ENCODE measurements at places on chromosomes 3 and 15.

DNA sequence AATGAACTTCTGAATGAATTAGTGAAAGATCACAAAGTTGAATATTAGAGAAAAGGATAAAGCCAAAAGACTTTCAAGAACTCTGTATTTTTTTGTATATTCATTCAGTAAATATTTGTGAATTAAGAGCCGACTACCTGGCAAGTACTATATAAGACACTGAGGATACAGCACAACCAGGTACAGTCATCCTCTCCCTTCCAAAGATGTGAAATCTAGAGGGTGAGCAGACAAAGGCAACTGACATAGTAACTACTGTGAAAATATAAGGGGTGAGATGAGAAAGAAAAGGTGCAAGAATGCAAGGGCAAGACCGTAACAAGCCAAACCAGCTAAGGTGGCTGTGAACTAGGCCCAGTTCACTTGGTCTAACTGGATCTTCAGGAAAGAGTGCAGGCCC is 974.6 kb upstream of the CFAP20DC start:
- no peak for DNase-seq

GRCh38 chr3:159787178-159787574 is 201.5 kb upstream of the IL12A start:
- DNase-seq = no peak

DNA sequence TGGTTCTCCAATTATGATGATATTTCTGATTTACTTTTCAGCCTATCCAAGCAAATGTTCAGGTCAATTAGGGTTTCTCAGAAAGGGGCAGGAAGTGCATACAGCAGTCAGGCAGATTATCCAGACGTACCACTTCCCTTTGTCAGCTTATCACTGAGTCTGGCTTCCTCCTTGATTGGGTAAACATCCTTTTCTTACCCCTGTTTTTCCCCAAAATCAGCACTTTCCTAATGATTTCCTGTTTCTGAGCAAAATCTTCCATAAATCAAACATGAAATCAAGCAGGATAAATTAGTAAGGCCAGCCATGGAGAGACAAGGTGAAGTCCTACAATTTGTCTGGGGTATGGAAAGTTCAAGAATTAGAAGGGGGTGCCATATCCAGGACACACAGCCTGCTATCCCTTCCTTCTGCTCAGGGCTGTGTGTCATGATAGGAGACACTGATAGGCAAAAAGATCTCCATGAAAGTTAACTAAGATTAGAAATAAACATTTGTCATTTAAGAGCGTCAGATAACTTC is 29.0 kb downstream of the ADIPOQ start:
- no peak for DNase-seq

GRCh38 chr3:440826-441225 is 244.3 kb downstream of the CHL1 start:
- DNase-seq = no peak

GRCh38 chr15:94580211-94580885 is 349.0 kb downstream of the MCTP2 start:
- no peak for DNase-seq

DNA sequence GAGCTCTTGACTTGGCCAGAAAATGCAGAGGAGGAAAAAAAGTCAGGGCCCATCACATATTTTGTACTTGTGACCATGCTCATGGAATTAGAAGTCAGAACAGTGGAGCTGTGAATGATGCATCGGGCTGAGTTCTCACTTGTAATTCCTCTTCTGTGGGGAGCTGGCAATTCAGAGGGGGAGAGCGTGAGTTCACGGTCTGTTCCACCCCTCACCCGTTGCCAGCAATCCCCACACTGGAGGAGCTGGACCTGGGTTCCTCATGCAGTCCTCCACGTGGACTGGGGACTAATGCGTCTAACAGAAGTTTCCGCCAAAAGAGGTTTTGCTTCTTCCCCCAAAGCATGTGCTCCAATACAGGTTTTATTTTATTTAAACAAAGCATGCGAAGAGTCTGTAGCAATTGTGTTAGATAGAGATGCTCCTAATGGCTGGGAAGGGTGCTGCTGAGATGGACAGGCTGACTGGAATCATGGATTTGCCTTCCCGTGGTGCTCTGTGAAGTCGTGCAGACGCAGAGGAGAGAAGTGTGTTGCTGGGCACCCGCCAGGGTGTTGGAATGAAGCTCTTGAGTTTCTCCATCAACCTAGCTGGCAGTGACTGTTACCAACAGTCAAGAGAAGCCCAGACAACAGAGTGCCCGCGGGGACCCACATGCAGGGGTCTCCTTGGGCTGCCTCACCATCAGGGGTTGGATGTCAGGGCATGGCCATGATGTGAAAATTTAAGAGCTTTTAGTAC is 77.4 kb upstream of the PCSK6 start:
- no peak for DNase-seq

DNA sequence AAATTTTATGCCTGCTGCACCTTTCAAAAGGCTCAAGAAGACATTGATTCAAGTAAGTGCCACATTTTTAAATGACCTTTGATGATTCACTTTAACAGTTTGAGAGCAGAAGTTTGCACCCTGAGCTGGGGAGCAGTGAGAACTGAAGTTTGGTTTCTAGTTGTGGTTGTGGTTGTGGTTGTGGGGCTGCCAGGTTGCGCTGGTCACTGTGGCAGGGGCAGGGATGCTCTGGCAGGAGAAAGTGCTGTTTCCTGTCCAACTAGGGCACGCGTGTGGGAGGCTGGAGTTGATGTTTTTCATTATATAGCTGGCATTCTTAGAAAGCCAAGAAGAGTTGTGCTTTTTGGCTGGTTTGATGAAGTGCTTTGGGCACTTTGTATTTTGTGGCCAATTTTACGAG is 339.7 kb upstream of the NR2F2 start:
- no peak for DNase-seq

GRCh38 chr3:168552251-168552650 is 456.5 kb upstream of the GOLIM4 start:
- DNase-seq = no peak

DNA sequence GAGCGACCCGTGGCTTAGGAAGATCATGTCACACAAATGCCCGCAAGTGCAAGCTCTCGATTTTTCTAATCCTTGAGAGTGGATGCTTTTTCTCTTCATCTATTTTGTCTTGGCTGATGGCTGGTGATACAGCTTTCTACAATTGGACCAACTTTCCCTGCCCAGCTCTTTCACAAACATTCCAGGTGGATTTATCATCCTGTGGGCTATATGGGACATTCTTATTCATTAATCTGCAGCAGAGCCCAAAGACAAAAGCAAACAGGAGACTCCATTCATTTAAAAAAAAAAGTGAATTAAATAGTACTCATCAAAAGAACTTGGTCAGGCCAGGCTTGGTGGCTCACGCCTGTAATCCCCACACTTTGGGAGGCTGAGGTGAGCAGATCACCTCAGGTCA is 14.2 kb upstream of the TSEN2 start:
- DNase-seq = no peak

DNA sequence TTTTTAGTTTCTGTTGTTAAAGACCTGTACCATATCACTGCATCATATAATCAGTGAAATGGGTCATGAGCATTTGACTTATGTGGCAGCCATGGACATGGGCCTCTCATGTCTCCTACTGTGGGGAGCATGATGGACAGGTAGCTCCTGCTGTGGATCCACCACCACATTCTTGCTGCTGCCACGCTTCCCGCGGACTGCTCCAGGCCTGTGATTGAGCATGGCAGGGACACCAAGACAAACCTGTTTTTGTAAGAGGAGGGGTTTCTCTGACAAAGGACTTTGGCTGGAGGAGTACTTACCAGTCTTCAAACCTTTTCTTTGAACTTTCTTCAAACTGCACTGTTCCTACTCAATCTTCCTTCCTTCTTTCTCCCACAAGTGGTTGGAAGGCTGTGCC is 17.9 kb upstream of the P2RY14 start:
- no peak for DNase-seq

GRCh38 chr15:26804063-26804804 is 31.4 kb upstream of the GABRB3 start:
- DNase-seq = no peak

DNA sequence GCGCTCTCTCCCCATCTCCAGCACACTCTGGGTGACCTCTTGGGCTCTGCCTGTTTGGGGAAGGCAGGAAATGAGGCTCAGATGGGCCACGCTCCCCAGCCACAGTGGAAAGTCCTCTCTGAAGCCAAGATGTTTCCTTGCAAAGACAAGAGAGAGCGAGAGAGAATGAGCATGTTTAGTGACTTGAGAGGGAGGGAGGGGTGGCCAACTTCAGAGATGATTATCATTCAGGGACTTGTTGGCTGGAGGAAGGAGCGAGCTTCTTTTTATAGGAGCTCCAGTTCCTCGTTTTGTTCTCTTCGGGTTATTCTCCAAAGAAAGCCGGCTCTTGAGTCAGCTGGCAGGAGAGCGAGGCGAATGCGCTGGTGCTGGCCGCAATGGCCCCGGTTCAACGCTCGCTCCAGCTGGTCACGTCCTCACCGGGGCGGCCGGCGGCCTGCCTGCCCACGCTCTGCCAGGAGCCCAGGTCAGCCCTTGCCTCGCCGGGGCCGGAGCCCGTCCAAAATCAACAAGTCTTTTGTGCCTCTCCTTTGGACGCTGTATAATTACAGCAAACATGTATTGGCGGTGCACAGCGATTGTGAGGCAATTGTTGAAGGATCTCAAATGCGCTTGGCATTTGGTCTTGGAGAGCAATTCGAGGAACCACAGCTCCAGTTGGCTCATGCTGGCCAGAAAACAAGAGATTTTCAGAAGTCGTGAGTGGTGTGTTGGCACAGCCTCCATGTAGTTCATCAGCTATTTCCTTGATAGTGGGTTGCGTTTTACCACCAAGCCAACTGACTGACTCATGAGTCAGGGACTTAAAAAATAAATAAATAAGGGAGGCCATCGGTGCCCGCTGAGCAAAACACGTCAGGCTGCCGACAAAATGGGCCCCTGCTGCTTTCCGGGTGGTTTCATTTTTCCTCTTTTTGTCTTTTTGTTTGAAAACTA is 288.6 kb downstream of the UACA start:
- no peak for DNase-seq

GRCh38 chr15:66409565-66410108 is 22.9 kb downstream of the MAP2K1 start:
- DNase-seq = no peak

DNA sequence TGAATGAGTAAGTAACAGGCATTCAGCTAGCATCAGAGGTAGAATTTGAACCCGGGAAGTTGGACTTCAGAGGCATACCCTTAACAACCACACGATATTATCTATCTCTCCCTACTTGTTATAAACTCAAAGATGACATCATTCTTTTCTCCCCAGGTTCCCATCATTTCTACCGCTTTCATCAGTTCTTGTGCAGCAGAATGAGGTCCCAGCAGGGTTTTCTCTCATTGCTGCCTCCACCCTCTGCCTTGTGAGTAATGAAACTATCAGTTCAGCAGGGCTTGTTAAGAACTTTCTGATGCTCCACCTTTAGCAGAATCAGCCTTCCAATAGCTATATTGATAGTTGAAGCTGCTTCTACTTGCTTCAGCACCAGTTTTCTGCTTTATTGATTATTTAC is 487.5 kb upstream of the KCNMB2 start:
- DNase-seq = no peak

- DNase-seq = no peak
These were observed 71.9 kb downstream of the ANXA2 start for GRCh38 chr15:60325905-60326304.

DNA sequence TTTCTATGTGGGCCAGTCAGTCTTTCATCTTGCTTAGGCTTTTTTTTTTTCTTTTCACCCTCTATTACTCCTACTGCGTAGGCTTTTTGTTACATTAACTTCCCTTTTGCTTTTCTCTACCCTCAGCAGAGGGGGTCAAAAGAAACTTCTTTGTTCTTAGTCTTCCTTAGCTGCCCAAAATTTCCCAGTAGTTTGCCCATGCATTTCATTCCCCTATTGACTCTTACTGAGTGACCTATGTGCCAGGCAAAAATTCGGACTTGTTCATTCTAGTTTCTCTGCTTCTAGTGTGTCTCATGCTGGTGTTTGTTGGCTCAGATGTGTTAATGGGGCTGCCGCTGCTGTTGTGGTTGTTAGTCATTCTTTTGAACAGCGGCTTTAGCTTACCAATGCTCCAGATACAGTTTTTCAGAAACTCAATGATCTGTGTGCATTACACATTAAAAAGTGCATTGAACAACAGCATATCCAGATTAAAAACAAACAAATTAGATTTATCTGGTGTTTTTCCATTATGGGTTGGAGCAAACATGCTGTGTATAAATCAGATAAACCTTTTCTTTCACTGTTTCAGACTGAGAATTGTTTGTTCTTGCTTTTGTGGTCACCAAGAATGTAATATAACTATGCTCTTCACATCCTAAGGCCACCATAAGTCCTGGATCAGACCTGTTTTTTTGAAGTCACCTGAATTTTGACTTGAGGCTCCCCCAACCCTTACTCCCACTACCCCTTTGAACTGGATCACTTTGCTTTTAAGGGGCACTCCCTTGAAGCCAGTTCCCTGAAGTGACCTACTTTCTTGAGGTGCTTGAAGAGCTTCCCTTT is 43.1 kb downstream of the PDE8A start:
- DNase-seq = no peak

DNA sequence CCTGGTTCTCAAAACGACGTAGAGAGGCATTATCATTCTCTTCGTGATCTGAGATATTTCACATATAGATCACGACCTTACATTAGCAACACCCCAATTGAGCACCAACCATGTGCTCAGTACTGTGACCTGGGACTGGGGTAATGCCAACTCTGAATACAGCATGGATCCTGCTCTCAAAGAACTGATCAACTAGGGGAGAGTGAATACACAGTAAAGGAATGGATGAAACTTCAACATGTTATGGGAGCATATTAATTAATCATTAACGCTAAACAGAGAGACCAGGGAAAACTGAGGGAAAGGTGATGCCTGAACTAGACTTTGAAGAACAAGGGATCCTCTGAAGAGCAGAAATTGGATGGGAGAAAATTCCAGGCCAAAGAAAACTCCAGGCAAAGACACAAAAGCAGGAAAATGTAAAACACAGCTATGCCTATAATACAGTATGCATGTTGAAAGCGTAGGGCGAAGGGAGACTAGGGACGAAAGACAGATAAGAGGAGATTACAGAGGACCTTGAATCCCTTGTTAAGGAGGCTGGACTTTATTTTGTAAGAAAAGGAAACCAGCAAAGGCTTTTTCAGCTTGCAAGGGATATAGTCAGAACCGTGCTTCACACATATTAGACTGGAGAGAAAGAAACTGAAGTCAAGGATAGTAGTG is 105.7 kb downstream of the ANO10 start:
- no peak for DNase-seq

- peak; percentile 67 for DNase-seq
These were observed 33.3 kb upstream of the VPS33B start for GRCh38 chr15:91055548-91056331.

GRCh38 chr3:44235604-44236484 is 5.8 kb upstream of the TOPAZ1 start:
- DNase-seq = peak; percentile 63

GRCh38 chr3:81962396-81962795 is 201.0 kb upstream of the GBE1 start:
- DNase-seq = no peak

GRCh38 chr15:64753480-64754185 is 21.8 kb downstream of the RBPMS2 start:
- DNase-seq = no peak

GRCh38 chr15:63283126-63283525 is 5.7 kb downstream of the APH1B start:
- no peak for DNase-seq

- DNase-seq = no peak
These were observed 185.7 kb upstream of the ZPLD1 start for GRCh38 chr3:102248981-102249705.

GRCh38 chr3:98021830-98022560 is 13.1 kb downstream of the GABRR3 start:
- DNase-seq = no peak

GRCh38 chr15:55859681-55860080 is 116.7 kb upstream of the PRTG start:
- DNase-seq = no peak

GRCh38 chr3:141429371-141430035 is 57.3 kb upstream of the RASA2 start:
- no peak for DNase-seq
